ENCODE measurements at places on chromosomes 6 and 20.

DNA sequence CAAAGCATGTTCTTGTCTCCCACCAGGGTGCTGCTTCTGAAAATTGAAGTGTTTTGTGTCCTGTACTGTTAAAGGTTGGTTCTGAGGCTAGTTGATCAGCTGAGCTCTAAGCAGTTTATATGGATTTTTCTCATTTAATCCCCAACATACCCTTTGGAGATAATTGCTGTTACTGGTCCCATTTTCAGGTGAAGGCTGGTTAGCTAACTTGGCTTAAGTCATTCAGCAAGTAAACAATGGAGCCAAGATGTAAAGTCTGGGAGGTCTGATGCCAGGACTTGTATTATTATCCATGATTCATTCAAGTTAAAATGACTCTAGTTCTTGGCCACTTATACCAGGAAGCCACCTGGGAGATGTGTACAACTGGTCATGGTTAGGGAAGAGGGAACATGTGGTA is 42.5 kb upstream of the FERMT1 start:
- no peak for DNase-seq

DNA sequence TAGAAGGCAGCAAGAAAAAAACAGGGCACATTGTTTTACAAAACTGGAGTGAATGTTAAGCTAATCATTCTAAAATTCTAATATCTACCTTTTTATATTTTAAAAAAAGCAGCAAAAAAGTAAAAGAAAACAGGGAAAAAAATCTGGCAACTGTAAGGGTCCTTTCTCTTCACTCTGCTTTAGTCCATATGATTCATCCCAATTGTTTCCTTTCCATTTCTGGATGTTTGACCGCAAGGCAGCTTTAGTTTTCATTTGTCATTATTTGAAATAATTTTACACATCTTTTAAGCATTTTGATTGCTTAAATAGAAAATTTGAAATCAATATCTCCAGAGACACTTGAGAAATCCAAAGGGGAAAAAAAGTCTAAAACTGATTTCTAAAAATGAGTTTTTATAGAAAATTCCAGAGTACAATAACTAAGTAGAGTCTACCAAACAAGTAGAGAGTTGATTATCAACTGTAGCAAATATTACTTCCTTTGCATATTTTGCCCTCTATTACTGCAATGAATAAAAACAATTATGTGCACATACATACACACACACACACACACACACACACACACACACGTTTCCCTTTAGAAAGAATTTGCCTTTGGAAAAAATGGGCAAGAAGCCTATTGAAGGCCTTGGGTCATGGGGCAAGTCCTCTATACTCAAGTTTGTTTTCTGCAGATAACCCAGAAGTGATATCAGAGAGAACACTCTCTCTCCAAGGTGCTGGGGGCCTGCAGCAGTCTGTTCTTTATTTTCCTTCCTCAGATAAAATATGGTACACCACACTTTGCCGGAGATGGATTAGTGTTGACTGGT is 259.7 kb downstream of the HACE1 start:
- no peak for DNase-seq

DNA sequence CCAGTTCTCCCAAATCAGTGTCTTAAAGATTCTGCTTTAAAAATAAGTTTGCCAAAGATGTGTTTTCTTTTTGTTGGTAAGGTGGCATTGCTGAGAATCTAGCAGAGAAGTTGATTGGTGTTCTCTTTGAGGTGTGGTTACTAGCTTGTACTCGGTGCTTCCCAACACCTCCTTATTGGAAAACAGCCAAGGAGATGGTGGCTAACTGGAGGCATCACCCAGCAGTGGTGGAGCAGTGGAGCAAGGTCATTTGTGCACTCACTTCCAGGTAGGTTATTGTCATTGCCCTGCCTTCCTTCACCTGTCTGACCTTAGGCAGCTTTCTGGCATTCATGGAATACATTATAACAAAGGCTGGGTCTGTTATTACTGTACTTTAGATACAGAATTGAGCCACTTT is 26.7 kb downstream of the RALGAPB start:
- no peak for DNase-seq

- peak; percentile 57 for DNase-seq
Observed at GRCh38 chr6:122476131-122476530, 4.5 kb upstream of the SERINC1 start.

DNA sequence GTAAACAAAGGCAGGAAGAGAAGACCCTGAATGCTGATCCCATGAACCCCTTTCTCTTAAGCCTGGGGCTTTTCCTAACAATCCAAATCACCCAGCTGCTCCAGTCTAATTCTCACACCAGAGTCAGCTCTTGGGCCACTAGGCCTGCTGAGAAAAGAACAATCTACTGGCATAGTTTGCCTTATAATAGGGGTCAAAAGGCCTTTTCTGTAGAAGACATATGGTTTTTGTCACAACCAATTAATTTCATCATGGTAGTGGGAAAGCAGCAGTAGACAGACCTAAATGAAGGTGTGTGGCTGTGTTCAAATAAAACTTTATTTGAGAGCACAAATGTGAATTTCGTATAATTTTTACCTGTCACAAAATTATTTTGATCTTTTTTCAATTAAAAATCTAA is 994.7 kb upstream of the EPHA7 start:
- DNase-seq, result no peak

DNA sequence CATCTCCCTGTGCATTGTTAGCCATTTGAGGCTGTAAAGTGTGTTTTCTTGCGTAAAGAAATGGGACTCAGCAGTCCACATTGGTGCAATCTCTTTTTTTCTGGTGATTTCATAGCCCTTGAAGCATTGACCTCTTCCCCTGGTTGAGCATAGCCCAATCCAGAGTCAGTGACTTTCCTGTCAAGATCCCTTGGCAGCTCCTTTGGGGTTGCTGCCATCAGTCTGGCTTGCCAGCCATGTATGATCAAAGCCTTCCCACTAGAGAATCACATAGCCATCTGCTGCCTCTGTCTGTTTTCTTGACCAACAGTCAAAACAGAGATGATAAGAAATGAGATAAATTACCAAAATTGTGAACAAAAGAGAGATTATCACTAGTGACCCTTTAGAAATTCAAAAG is 19.6 kb downstream of the HLA-A start:
- no peak for DNase-seq

DNA sequence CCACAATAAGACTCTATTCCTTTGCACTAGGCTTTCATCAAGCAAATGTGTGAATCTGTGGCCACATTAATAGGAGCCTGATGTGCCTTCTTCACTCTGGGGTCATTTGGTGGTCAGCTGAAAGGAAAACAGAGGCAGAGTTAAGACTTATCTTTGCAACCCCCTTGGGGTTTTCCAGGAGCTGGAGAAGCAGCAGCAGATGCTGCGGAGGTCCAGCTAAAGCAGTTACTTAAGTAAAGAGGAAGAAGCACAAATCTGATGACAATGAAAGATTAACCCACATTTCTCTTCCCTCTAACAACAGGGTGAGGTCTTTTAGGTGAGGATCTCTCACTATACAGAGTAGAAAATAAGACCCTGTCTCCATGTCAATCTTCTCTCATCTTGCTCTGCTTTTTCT is 45.4 kb upstream of the QKI start:
- DNase-seq, result no peak

DNA sequence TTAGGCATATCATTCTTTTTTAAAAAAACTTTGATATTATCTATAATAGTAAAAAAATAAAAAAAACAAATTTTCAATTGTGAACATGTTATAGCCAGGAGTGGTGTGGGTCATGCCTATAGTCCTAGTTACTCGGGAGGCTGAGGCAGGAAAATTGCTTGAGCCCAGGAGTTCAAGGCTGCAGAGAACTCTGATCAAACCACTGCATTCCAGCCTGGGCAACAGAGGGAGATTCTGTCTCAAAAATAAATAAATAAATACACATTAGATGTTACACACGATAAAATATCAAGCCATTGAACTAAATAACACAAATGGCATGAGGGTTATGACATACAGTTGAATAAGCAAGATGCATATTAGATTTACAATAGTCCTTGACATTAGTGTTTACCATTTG is 27.9 kb upstream of the MYMX start:
- DNase-seq, result no peak

GRCh38 chr6:108648191-108648590 is 87.5 kb downstream of the FOXO3 start:
- no peak for DNase-seq

GRCh38 chr6:108673602-108674001 is 112.9 kb downstream of the FOXO3 start:
- no peak for DNase-seq

GRCh38 chr6:1612299-1612973 is 2.7 kb downstream of the FOXC1 start:
- no peak for DNase-seq

- no peak for DNase-seq
Observed at GRCh38 chr6:111441678-111442243, 41.3 kb downstream of the REV3L start.

All from NCI-H146 (cell line).